Activated naive CD4-positive, alpha-beta T cell treated with anti-CD3 and anti-CD28 coated beads, Interleukin-2, amount 10 ng/mL, durations not matched to agents 7 days and 5 days (primary cell): ENCODE measurements at places on chromosomes 5 and 9.
A peak's percentile ranks its signal among the peaks of the same experiment; 100 is the strongest.

- no peaks in the 10 kb centered on the region for H3K27me3 ChIP-seq
- no peaks in the 10 kb centered on the region for H3K36me3 ChIP-seq
- H3K27ac ChIP-seq, result no peak overlapping the region
- no peak for DNase-seq
- no peaks in the 10 kb centered on the region for H3K4me1 ChIP-seq
These were observed 384.2 kb upstream of the ZNF462 start for GRCh38 chr9:106478727-106479126.

DNA sequence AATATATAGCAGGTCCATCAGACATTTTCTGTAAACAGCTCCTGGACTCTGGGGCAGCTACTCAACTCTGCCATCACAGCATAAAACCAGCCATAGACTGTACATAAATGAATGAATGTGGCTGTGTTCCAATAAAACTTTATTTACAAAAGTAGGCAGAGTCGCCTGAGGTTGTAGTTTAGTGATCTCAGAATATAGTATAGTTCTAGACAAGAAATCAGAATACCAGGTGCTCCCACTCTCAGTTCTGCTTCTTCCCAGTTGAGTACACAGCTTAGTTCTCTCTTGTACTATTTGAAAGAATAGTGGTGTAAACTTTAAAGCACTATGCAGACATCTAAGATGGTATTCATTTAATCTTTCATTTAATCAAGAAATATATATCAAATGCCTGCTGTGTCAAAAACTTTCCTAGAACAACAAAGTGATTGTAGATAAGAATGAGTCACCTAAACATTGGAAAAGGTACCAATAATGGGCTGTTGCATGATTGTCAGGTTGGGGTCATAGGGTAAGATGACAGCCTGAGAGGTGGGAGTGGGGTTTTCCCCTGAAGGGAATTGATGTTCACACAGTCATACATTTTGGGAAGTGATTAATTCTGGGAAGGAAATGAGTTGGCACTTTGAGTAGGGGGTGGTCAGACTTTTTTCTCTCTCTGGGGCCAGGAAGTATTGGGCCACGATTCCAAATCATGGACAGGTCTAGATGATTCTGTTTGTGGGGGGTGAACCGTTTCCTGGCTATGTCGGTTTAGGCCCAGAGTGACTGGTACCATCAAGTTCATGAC is 37.0 kb downstream of the TNFSF8 start:
- no peak for DNase-seq
- peaks cover 29% of the 10 kb centered on the region for H3K4me1 ChIP-seq
- no peak overlapping the region for H3K4me3 ChIP-seq
- no peaks in the 10 kb centered on the region for H3K27me3 ChIP-seq
- peaks cover 51% of the 10 kb centered on the region for H3K36me3 ChIP-seq

DNA sequence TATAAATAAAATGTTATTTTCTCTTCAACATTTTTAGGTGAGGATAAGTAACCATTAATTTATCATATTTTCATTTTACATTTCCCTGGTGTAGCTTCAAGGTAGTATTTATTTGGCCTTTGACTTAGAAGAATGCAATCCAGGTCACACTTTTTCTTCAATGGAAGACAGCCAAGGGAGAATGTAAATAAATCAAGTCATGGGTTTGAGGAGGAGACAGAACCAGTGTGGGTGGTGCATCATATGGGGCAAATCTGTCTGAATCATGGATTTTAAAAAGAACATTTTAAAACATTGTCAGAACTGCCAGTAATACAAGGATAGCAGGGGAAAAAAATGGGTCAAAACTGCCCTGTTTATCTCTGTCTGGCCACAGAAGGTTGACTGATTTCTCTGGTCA is 229.5 kb downstream of the FAM114A2 start:
- no peak overlapping the region for H3K27ac ChIP-seq
- H3K4me3 ChIP-seq, result no peak overlapping the region
- DNase-seq, result no peak
- no peaks in the 10 kb centered on the region for H3K4me1 ChIP-seq
- no peaks in the 10 kb centered on the region for H3K36me3 ChIP-seq
- no peaks in the 10 kb centered on the region for H3K27me3 ChIP-seq

- H3K27ac ChIP-seq, result no peak overlapping the region
- peaks cover 38% of the 10 kb centered on the region for H3K4me1 ChIP-seq
- peaks cover 95% of the 10 kb centered on the region for H3K27me3 ChIP-seq
- H3K4me3 ChIP-seq, result peak overlapping the region; percentile 71
- no peaks in the 10 kb centered on the region for H3K36me3 ChIP-seq
These were observed 3.6 kb upstream of the PFN3 start for GRCh38 chr5:177403792-177404640.

DNA sequence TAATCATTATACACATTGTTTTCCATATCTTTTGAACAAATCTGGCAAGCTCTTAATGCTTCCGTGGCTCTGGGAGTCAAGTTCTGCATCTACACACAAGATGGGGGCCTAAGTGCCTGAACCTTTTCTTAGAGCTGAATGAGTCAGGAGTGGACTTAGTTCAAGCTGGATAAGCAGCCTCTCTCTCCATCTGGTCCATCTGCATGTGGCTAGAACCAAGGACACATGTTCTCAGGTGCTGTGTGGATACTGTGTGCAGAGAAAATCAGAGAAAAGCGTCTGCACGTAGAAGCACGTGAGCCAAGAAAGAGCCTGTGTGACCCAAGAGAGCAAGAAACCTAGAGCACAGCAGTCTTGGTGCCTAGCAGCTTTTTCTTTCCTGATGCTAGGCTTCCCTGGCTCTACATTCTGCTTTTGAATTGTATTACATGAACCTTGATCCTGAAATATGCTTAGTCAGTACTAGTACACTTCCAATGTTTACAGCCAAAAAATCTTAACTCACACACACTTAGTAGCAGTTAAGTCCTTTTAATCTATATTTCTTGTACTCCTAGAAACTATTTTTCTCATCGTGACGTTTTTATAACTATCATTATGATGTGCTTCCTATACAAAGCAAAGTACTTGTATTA is 1798.9 kb downstream of the MAT2B start:
- no peaks in the 10 kb centered on the region for H3K36me3 ChIP-seq
- DNase-seq, result no peak
- no peak overlapping the region for H3K27ac ChIP-seq
- H3K4me1 ChIP-seq, result no peaks in the 10 kb centered on the region
- no peaks in the 10 kb centered on the region for H3K27me3 ChIP-seq

GRCh38 chr5:152372875-152373274 is 32.2 kb downstream of the NMUR2 start:
- no peaks in the 10 kb centered on the region for H3K27me3 ChIP-seq
- no peaks in the 10 kb centered on the region for H3K36me3 ChIP-seq
- H3K4me3 ChIP-seq, result no peak overlapping the region

DNA sequence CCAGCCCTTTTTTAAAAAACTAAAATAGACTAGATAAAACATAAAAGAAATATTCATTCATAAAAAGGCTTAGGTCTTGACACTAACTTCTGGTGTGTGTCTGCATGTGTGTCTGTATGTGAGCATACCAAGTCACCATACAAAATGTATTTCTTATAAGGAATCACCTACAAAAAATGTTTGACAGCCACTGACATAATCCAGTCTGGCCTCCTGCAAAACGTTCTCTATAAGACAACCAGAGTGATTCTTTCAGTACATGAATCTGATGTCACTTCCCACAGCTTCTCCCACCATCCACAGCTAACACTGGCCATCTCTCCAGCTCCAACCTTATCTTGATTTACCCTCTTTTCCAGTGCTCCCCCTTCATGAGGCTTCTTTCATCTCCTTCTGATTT is 192.3 kb downstream of the TLE1 start:
- no peak for DNase-seq
- no peaks in the 10 kb centered on the region for H3K4me1 ChIP-seq
- no peak overlapping the region for H3K27ac ChIP-seq
- no peaks in the 10 kb centered on the region for H3K36me3 ChIP-seq
